ENCODE measurements at places on chromosomes 6 and 20.
A peak's percentile ranks its signal among the peaks of the same experiment; 100 is the strongest.

- no peak for DNase-seq
Measured at GRCh38 chr20:1819311-1820137, 75.7 kb upstream of the SIRPA start.

- DNase-seq, result no peak
Measured at GRCh38 chr6:159762681-159763293, 942 bp downstream of the ACAT2 start.

DNA sequence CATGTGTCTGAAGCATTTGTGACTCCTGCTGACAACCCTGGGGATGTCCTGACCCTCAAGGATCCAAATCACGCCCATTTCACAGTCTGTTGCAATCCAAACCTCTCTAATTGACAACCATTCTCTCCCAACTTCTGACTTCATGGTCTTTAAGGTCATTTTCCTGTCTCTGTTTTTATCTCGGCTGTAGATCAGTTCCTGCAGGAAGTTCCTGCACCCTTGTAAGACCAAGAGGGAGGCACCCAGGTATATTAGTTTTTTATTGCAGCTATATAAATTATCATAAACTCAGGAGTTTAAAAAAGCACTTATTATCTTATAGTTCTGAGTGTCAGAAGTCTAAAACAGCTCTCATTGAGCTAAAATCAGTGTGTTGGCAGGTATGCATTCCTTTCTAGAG is 166.8 kb downstream of the BTBD3 start:
- DNase-seq, result no peak

- DNase-seq, result no peak
Measured at GRCh38 chr6:158285656-158286021, 26.6 kb upstream of the TULP4 start.

- DNase-seq, result no peak
Measured at GRCh38 chr6:57209030-57209429, 13.1 kb downstream of the RAB23 start.

DNA sequence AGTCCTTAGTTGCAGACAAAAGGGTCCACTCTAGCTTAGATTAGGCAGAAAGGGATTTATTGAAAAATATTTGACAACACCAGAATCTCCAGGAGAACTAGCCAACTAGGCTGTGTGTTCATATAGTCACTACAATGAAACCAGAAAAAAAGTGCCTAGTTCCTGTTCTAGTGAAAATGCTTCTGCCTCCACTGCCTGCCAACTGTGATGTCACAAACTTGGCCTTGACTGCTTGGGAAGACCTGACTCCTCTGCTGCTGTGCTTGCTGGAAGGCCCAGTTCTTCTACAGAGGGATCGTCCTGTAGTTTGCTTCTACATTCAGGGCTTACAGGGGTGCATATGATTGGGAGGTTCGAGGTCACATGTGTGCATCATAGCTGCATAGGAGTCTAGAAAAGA is 40.3 kb upstream of the XRN2 start:
- no peak for DNase-seq

- DNase-seq, result no peak
Measured at GRCh38 chr6:116533233-116533957, 12.1 kb downstream of the TRAPPC3L start.

- DNase-seq, result no peak
Measured at GRCh38 chr6:105967917-105968602, 118.1 kb upstream of the PRDM1 start.

DNA sequence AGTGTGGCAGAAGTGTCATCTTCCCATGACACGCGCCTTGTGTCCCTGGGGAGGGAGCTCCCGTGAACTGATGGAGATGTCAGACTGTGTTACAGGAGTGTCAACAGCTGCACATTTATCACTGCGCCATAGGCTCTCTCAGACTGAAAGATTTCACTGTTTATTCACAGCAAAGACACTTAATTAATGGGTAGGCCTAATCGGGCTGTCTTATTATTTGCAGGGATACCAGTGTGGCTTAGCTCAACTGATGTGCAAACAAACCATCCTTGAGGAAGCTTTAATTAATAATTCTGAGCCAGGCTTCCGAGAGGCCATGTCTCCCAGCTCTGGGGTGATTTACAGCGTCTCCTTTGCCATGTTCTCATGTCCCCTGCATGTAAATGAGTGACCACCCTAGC is 771.0 kb downstream of the QKI start:
- no peak for DNase-seq

GRCh38 chr6:151702851-151703658 is 104.4 kb upstream of the ESR1 start:
- no peak for DNase-seq

GRCh38 chr6:33959661-33960344 is 156.0 kb upstream of the MLN start:
- DNase-seq, result no peak

DNA sequence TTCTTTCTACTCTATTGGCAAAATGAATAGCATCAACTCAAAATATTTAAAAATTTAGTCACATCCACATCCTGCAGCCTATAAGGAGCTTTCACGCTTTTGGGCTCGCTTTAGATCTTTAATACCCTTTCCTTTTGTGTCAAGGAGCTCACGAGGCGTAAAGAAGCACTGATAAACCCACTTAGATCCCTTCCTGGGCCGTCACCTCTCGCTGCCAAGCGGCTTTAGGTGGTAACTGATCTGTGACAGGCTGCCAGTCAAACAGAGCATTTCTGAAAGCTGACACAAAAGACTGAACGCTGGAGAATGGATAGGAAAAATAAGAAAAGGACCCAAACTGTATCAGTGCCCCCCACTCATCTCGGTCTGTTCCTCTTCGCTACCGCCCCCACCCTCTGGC is 385.7 kb upstream of the MMS22L start:
- DNase-seq, result no peak

DNA sequence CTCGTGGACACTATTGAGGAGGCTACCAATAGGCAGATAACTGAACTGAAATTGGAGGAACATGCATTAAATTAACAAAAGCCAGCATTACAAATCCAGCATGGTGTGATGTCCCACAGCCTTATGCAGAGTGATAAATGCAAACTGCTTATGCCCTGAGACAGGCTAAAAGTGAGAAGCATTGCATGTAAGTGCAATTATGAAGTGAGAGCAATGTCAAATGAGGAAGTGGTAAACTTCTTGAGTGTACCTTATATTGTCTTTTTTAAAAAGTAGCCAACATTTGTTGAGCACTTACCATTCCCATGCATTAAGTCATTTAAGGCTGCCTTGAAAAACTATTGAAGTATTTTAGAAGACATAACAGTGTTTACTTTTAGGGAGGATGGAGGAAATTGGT is 212.2 kb downstream of the TBC1D7 start:
- DNase-seq, result no peak

DNA sequence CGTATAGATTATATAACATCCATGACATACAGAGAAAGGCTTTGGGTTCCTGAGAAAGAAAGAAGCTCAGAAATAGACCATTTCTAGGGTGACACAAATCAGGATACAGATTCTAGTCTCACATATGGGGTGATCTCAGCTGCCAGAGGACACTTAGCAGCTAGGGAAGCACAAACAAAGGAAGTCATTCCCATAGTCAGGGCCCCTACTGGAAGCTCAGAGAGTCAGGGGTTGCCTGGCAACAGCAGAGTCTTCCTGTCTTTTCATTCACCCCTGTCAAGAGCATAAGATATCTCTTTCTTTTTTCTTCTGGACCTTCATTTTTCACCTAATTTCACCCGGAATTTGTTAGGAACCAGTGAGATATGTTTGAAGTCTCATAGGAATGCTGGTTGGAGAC is 81.9 kb upstream of the IYD start:
- DNase-seq, result no peak

DNA sequence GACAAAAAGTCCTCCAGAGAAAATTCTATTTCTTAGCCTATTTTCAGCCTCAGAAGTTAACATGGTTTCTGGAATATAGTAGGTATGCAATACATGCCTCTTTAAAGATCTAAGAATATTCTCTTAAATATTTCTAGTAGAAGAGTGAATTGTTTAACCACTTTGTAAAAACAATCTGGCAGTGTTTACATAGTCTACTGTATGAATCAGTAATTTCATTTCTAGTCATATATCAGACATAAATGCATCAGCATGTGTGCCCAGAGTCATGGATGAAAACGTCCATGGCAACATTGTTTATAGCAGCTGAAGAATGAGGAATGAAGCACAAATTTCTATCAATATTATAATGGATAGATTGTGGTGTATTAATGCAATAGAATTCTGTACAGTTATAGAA is 124.9 kb downstream of the NKAIN2 start:
- DNase-seq, result no peak

DNA sequence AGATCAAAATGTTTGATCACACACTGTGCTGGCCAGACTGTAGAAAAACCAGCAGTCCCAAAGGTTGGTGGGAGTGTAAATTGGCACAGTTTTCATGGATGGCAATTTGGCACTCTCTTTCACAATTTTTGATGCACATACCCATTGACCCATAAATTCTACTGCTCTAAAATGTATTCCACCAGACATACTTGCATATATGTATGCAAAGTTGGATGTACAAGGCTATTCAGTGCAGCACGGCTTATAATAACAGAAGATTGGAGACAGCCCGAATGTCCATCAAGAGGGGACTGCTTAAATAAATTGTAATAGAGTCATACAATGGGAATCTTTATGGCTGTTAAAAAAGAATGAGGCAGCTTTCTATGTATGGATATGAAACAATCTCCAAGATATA is 101.7 kb upstream of the TOP1 start:
- no peak for DNase-seq

DNA sequence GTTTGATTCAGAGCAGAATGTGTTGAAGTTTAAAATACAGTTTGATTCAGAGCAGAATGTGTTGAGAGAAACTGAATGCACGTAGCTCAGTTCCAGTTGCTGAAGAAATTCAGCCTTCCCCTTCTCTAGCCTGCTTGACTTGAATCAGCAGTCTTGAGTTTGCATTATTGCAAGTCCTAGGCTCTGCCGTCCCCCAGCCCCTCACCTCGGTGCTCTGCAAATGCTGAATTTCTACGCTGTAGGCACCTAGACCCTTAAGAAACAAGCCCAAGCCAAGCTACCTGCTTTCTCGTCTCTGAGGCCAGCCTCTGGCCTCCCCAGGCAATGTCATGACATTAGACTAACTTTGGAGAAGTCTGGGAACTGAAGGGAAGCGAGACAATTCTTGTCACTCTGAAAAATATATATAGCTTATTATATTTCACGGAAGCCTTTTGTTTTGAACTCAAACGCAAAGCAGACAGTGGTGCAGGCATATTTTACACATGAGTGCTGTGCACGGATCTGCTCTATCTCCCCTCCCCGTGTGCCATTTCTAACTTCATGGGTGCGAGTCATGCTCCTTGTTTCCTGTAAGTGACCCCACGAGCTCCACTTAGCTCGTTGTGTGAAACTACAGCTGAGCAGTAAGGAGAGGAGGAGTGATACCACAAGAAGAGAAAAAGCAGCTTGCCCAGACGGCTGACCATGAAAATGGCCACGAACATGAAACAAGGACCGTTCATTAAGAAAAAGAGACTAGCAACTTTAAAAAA is 71.4 kb upstream of the DUSP22 start:
- no peak for DNase-seq

GRCh38 chr6:34102099-34102656 is 43.7 kb downstream of the GRM4 start:
- DNase-seq, result no peak

DNA sequence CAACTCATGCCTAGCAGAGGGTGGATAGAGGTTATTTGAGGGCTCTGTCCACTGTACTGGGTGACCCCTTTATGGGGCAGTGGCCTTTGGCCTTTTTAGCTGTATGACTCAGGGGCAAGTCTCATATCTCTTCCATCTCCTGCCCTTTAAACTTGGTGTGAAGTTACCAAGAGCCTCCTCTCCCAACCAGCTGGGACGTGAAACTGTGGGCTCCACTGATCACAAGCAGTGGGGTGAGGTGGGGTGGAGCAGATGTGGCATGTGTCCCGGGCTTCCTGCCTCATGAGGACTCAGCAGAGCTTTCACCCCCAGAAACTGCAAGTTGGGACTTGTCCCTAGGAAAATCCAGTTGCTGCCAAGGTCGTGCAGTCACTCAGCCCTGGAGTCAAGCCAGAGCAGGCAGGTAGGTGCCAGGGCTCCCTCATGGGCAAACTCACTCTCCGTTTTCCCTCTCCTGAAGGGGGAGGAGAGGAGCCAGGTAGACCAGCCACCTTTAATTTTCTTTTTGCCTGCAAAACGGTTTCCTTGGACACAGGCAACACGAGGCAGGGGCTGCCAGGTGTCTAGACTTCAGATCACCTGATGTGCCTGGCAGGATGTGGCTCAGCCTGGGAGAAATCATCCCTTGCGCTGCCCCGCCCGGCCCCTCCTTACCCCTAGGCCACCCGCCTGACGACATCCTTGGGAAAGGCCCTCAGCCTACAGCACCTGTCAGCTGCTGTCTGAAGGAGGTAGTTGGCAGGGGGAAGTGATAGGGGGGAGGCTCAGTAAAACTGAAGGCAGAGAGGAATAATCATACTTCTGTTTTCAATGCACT is 4.0 kb downstream of the CDKN1A start:
- peak; percentile 17 for DNase-seq

- no peak for DNase-seq
Measured at GRCh38 chr20:2747676-2748235, 52.7 kb downstream of the CPXM1 start.

GRCh38 chr6:130420911-130421310 is 55.1 kb downstream of the TMEM200A start:
- DNase-seq, result no peak

DNA sequence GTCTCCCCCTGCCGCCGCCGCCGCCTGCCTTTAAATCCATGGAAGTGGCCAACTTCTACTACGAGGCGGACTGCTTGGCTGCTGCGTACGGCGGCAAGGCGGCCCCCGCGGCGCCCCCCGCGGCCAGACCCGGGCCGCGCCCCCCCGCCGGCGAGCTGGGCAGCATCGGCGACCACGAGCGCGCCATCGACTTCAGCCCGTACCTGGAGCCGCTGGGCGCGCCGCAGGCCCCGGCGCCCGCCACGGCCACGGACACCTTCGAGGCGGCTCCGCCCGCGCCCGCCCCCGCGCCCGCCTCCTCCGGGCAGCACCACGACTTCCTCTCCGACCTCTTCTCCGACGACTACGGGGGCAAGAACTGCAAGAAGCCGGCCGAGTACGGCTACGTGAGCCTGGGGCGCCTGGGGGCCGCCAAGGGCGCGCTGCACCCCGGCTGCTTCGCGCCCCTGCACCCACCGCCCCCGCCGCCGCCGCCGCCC is 474 bp downstream of the CEBPB start:
- peak; percentile 31 for DNase-seq

Data from stimulated activated CD4-positive, alpha-beta T cell treated with anti-CD3 and anti-CD28 coated beads, TNF-alpha, amount 100 ng/mL, for 24 hours (primary cell).